ENCODE measurements at places on chromosomes 2 and 18.

- DNase-seq, result no peak
Observed at GRCh38 chr18:9838144-9838877, 47.5 kb upstream of the TXNDC2 start.

DNA sequence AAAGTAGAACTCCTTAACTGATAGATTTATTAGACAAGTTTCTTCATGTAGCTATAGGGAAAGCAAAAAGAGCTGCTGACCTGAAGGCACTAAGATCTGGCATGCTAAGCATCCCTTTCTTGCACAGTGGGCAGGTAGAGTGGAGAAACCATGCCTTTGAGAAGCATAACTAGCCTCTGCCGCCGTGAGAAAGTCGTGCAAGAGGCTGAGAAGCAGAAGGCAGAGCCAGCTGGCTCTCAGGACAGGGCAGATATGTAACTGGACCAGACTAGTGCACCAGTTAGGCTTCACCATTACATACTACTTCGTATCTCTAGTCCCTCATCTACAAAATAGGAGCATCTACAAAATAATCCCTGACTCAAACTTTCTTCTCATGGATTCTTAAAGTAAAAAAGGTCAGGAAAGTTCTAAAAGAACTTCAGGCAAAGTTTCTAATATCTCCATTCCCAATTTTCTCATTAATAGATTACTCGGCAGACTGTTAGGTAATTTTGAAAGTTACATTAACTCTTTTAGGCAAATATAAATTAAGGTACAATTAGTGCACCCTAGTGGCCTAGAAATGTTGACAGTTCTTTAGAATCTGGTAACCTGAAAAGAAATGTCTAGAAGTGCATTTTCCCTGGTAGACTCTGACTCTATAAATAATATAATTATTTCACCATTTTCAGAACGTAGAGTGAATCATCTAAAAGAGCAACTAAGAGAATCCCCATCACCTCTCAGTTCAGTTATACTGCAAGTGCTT is 10.3 kb downstream of the ERBB4 start:
- DNase-seq, result no peak

DNA sequence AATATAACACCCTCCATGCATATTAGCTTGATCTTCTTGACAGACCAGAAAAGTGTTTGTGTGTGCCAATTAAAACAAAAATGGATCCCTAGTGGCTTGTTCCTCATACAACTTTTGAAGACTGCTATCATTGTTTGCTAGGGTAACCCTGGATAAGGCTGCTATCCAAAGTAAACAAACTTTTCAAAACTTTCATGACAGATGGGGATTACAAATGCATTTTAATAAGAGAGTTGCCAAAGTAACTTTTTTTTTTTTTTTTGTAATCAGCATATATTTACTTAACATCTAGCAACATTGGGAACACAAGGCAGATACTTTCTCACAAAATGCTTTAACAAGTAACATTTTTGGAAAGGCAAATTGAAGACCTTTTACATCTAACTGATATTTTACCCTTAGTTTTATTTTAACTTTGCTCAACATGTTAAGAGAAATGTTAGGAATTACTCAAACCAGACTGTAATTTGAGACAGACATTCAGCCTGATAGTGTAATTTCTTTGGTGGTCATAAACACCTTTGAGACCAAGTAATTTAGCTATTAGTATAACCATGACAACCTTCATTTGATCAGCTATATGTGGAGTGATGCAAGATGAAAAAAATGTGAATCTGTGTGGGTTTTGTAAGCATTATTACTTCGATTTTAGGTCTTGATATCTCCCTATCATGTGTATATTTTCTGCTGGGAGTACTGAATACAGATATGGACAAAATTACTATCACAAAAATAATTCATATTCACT is 300.9 kb downstream of the ARHGAP15 start:
- no peak for DNase-seq

DNA sequence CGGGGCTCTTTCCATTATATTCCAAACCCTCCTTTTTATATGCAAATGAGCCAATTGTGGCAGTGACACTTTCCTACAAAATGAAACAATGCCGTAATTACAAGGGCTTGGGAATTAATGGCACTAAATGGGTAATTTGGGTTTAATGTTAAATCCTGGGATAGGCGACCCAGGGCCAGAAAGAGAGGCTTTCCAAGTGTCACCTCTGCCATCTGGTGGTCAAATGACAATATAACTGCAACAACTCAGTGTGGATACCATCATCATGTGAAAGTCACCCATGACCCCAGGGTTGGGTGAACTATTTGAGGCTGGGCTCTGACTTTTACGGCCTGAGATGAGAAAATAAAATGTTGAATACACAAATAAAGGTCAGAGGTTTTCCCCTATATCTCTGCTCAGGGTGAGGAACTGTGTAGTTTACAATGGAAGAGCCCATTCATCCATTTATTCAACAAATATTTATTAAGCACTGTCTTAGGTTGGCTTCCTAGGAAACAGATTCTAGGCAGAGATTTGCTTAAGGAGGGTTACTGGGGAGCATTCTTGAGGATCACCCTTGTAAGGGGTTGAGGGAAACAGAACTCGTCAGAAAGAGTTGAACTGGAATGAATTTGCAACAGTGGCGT is 13.6 kb upstream of the THADA start:
- no peak for DNase-seq

DNA sequence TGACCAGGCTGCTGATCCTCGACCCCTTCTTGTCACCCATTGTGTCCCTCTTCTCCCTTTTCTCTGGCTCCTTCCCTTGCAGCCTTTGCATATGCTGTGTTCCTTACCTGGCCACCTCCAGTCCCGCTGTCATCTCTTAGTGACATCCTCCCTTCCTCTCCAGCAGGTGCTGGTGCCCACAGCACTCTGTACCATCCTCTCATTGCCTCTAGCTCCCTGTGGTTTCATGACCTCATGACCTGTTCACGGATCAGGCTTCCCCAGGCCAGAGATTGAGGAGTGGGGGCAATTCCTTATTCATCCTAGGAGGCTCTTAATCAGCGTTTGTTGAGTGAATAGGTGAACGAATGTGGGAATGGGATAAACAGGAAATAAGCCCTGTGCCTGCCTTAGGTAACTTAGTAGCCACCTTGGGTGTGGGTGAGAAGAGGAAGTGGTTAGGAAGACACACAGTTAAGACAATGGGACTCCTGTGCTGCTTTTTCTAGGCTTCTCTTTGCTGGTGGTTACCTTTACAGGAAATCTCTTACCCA is 35.5 kb downstream of the ITGA6 start:
- no peak for DNase-seq

GRCh38 chr18:72768681-72769229 is 99.0 kb downstream of the NETO1 start:
- DNase-seq, result no peak

DNA sequence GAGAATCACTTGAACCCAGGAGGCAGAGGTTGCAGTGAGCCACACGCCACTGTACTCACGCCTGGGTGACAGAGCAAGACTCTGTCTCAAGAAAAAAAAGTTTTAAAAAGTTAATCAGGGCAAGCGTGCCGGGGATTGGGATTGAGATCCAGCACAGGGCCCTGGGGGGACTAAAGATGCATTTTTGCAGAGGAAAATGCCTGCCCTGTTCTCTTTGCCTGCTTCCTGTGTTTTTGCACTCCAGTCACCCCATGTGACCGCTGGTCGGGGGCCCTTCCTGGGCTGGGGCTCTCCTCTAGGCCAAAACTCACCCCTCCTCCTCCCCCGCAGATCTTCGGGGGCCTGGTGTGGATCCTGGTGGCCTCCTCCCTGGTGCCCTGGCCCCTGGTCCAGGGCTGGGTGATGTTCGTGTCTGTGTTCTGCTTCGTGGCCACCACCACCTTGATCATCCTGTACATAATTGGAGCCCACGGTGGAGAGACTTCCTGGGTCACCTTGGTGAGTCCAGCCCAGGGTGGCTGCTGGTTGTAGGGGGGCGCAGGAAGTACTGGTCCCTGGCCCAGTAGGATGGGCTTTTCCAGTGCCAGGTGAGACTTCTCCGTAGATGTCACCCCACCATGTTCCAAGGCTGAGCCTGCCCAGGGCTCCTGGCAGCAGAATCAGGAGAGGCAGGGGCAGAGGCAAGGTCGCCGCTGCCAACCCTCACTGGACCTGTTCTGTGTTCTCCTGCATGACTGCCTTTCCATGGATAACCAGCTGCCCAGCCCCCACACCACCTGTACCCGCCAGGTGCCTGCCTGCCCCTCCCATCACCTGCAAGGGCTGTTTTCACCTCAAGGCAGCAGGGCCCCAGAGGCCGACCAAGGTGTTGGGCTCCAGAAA is 22.4 kb downstream of the MAL start:
- DNase-seq, result no peak
